IPS DF 6.9 (cell line): ENCODE measurements at places on chromosomes 12 and 14.

DNA sequence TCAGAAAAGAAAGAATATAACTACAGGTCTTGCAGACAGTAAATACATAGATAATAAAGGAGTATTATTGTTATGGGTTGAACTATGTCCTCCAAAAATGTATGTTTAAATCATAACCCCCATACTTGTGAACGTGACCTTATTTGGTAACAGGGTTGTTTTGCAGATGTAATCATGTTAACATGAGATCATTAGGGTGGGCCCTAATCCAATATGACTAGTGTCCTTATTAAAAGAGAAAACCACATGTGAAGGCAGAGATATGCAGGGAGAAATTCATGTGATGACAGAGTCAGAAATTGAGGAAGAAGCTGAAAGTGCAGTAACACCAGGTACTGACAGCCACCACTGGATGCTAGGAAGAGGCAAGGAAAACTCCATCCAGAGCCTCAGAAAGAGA is 29.0 kb downstream of the MAGOHB start:
- DNase-seq = no peak

- DNase-seq = no peak
These were observed 123.1 kb downstream of the ZFP36L1 start for GRCh38 chr14:68669603-68670358.

- no peak for DNase-seq
These were observed 13.3 kb downstream of the SART3 start for GRCh38 chr12:108547686-108548085.

DNA sequence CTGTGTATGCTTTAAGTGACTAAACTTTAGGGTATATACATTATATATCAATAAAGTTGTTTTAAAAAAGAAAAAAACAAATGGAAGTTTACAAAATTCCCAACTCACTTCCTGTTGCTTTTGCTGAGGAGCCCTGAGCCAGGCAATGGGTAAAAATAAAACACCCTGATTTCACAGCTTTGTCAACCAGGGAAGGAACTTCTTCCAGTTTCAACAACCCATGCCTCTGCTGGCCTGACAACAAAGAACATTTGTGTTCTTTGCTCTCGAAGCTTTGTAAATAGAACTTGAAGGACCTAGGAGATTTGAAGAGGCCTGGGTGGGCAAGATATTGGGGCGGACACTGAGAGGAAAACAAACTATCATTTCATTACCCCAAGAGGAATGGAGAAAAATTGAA is 141.2 kb upstream of the NOS1 start:
- no peak for DNase-seq

GRCh38 chr14:68788275-68788995 is 4.4 kb downstream of the ZFP36L1 start:
- no peak for DNase-seq

- DNase-seq = no peak
These were observed at the start of gene B4GALNT1 for GRCh38 chr12:57632958-57633840. B4GALNT1 (minus strand) TSS chr12:57633201; CDS start chr12:57632132, 1,069 bp downstream.

DNA sequence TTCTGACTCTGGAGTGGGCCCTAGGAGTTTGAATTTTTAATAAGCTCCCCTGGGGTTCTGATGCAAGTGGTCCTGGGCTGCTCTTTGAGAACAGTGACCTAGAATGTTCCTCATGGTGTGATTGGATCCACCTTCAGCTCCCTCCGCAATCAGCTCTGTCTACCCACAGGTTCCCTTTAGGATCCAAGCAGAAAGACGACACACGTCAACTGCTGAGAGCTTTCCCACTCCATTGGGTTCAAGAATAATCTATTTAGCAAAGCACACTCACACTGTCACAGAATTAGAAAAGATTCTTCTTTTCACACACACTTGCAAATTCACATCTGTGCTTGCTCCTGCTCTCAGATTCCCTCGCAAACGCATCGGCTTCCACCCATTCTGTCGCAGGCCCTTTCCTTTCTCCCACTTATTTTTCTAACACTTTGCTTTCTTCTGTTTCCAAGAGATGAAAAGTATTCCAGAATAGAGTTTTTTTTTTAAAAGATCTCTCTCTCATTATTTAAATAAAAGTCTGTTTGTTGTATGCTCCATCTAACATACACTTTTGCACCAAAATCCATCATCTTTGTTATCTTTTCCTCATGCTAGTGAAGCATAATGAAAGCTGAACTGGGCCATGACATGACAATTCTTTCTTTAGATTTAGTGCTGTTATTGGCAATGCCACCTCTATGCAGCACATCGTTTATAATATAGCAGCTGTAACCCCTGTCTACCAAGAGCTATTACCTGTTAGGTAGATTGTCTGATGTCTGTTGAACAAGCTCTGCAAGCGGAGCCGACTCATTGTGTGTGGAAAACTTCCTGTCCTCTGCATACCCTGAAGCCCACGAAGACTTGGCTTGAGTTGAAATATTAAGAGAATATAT is 73.1 kb downstream of the CACNA1C start:
- no peak for DNase-seq

- no peak for DNase-seq
These were observed 67.6 kb downstream of the GTF2A1 start for GRCh38 chr14:81153187-81153586.

DNA sequence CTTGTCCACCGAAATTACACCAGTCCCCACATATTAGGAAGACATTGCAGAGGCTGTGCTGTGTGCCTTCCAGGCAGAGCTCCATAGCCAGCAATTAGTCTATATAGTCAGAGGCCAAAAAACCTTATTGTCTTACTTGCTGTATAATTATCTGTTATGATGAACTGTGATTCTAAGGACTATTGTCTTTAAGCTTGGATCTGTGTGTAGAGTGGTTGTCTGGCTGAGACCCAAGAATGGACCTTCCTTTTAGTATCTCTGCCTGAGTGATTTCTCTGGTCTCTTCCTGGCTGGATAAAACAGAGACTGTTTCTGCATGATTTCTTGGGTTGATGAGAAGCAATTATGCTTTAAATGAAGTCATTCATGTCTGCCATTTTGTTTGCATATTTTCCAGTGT is 465.3 kb downstream of the PRKD1 start:
- DNase-seq = no peak
